Activated effector memory CD4-positive, alpha-beta T cell treated with anti-CD3 and anti-CD28 coated beads, Interleukin-2, amount 50 U/mL, for 16 hours (primary cell): ENCODE measurements at places on chromosomes 13 and 19.

DNA sequence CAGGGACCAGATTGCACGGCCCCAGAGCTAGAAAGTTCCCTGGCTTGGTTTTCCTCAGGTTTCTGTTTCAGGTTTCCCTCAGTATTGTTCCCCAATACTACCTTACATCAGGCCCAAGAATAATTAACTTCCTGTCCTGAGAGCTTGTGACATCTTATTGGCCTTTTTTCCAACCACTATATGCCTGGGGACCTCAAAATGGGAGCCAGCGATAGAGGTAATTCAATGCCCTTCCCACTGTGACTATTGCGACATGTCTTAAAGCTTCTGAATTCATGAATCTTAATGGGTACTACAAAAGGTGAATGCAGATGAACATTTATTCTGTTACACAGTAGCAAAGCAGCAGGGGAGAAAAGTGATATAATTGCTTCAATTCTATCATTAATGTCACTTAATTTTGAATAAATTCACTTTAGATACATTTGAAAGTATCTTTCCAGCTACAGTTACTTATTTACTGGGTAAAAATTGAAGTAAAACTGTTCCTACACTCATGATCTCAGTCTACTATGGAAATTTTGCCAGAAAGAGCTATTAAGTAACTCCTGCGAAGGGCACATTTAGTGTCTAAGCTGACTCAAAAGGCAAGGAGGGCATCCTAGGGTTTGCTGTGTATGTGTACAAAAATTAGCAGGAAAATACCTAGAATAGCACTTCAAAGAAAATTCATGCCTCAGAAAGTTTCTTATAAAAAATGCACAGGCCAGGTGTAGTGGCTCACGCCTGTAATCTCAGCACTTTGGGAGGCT lies 4.1 kb downstream of the CRYL1 start:
- DNase-seq = no peak

DNA sequence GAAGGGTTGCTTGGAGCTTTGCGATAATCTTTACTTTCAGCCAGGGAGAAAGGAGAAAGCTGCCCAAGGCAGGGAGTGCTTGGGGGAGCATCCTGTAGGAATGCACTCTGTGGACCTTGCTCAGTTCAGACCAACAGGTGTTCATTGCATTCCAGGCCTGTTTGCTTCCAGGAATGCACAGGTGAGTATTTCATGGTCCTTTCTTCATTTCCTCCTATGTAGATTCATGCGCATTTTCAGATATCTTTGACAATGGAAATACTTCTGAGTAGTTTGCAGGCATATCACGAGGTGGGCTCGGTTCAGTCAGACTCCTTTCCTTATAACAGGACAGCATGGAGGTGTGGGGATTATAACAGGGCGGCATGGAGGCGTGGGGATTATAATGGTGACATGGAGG lies 254.8 kb downstream of the FGF9 start:
- no peak for DNase-seq

GRCh38 chr13:113646376-113646775 lies 11.6 kb downstream of the ATP4B start:
- DNase-seq = peak; percentile 22

DNA sequence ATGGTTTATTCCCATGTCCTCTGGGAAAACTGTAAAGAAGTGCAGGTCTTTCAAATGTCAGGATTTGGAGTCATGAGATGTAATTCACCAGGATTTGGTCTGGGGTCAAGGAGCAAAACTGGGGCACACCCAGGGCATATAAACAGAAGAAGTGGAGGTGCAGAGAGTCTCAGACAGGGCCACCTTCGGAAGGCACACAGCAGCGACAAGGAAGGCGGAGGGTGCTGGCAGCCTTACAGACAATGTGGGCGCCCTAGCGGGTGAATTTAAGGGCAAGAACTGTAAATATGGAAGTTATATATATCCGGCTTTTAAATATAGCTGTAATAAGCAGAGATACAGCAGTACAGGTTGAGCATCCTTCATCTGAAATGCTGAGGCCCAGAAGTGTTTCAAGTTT lies 31.2 kb downstream of the DHRS12 start:
- no peak for DNase-seq

DNA sequence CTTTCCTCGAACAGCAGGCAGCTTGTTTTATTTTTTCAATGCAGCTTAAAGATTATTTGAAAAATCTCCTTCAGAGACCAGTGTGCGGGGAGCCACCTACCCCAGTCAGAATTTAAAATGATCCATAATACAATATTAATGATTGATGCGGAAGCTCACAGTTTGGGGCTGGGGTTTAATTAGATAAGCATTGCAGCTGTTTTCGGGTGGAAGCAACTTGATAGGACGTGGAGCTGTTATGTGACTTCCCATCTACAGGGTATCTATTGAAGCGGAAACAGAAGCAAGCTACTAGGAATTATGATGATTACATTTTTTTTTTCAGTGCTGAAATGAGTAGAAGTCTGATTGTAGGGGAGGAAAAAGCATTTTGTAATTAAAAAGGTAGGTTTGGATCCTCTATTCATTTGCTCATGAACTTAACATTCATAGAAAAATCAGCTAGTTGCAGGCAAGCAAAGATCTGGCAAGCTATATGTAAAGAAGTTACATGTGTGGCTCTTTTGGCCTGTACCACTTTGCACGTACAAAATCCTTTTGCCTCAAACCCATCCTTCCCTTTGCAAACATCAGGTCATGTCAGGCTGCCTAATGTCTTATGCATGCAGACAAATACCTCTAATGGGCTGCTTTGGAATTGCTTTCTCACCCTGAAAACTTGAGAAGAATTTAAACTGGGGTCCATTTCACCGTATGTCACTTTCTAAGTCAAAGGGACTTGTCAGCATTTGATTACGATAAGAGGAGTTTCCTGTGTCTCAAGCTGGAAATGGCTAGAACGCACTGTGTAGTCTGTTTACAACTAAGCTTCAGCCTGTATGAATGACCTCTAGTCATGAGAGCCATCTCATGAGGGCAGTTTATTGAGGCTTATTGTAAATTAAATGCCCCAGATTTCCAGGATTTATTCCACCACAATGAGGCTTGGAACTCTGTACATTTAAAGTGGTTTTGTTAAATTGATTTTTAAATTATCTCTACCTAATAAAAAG lies 267.1 kb upstream of the TMTC4 start:
- DNase-seq = no peak

GRCh38 chr19:34269968-34270621 lies 15.7 kb downstream of the GARRE1 start:
- DNase-seq = peak; percentile 88

DNA sequence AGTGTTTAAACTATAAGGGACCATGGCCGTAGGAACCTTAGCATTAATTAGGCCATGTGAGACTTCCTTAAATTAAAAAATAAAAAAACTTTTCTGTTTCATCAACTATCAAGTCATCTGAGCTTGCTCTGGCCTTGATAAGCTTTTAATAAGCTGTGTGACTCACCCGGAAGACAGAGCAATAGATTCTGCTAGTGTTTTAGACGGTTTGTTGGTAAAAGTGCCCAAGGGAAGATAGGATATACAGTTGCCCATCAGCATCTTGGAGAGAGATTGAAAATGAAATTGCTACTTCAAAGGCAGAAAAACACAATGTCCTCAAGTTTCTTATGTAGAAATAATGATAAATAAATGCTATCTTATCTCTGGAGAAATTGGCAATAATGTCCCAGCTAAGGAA lies 31.2 kb upstream of the RCBTB2 start:
- DNase-seq = no peak
